Hematopoietic multipotent progenitor cell treated with erythropoietin and hydrocortisone succinate and interleukin-3 and kit ligand, for 15 days (in vitro differentiated cells): ENCODE measurements at places on chromosomes 12 and 14.

- DNase-seq = no peak
Measured at GRCh38 chr12:49305762-49306510, 11.0 kb downstream of the PRPH start.

GRCh38 chr14:63460680-63461369 is 82.4 kb downstream of the PPP2R5E start:
- peak; percentile 65 for DNase-seq

DNA sequence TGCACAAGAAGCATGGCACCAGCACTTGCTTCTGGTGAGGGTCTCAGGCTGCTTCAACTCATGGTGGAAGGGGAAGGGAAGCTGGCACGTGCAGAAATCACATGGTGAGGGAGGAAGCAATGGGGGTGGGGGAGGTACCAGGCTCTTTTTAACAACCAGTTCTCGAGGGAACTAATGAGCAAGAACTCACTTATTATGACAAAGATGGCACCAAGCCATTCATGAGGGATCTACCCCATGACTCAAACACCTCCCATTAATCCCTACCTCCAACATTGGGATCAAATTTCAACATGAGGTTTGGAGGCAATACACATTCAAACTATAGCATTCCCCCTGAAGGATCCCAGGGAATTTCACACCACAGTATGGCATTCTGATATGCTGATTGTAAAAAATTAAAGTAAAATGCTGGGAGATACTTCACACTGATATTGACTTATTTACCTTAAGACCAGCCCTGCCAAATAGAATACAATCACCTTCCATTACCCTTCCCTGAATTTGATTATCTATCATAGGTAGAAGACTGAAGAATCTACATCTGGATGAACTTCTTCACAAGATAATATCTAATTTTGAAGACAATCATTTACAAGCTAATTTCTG is 201.7 kb upstream of the PLXNC1 start:
- no peak for DNase-seq

DNA sequence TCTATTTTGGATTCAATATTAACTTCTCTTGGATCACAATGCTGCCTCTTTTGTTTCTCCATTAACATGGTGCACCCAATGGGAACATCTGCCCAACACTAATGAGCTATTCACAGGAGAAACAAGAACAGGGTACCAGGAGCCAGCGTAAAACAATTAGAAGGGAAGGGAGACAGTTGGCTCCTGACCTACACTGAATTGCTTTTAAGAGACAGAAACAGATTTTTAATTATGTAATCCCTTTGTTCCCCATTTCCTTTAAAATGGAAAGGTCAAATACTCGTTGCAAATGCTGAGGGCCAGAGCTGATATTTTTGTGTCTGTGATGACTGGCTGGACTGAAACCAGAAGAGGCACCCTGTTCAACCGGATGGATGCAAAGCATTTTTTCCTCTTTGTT is 108.3 kb downstream of the SEC23A start:
- DNase-seq = no peak

DNA sequence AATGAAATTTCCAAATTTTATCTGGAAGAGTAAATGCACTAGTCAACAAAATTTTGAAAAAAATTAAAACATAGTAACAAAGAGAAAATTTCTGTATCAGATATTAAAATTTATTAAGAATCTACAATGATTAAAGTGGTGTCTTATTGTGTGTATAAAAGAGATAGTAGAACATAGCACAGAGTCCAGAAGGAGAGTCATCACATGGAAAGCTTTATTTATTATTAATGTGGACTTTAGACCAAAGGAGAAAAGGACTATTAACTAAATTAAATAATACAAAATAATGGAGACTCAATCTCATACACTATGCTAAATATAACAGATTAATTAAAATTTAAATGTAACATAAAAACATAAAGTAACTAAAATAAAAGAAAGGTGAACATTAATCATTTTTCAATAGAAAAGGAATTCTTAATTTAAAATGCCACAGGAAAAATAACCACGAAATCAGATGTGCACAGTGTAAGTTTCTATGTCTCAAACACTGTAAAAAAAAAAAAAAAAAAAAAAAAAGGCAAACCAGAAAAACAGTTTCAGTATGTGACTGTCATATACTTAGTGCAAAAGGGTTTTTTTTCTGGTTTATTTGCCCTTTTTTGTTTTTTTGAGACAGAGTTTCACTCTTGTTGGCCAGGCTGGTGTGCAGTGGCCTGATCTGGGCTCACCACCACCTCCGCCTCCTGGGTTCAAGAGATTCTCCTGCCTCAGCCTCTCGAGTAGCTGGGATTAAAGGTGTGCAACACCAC is 95.4 kb downstream of the MYF5 start:
- DNase-seq = no peak

GRCh38 chr14:91316761-91317160 is 72.3 kb upstream of the GPR68 start:
- DNase-seq = no peak

DNA sequence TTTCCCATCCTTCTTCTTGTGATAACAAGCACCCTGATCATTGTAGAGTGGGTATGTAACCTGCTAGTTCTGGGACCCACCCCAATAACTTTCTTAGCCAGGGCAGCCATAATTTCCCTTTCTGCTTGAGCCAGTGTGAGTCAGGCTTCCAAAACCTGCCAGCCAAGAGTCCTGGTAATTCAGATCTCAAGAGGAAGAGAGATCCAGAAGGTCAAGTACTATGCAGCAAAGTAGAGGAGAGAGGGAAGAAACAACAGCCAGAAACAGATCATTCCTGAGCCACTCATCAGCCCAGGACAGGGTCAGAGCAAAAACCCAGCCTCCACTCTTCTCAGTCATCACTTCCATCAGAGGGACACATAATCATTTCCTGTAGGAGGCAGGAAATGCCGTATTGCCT is 182.0 kb downstream of the DICER1 start:
- no peak for DNase-seq

- DNase-seq = no peak
Measured at GRCh38 chr12:52130711-52131110, 51.2 kb downstream of the SMIM41 start.

DNA sequence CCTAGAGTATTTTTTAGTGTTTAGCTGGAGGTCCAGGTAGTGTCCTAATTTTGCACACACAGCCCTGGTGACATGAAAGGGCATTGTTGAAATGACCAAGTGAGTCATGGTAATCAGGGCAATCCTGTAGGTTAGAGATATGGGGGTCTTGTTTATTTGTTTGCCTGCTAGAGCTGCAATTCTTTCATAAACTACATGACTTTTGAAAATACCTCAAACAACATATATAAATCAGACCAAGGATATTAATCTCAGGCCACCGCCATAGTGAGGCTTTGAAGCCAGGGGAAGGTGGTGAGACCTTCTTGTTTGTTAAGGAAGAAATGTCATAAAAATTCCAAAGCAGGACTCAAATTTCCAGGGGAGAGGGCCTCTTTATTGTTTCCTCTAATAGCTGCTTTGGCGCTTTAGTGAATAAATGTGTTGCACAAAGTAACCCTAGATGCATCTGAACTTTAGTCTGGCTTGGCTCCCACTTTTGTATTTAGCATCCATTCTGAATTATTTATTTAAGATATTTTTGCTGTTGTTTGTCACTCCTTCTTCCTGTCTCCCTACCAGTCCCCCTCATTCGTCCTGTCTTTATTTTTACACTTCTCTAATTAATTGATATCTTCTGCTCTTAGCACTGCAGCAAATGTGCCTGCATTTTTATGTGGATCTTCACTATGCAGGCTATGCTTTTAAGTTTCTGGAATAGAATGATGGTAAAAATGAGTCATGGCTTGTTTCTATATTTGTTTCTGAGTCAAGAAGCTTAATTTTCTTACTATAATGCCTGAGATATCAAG is 430.3 kb downstream of the RAD51B start:
- no peak for DNase-seq

DNA sequence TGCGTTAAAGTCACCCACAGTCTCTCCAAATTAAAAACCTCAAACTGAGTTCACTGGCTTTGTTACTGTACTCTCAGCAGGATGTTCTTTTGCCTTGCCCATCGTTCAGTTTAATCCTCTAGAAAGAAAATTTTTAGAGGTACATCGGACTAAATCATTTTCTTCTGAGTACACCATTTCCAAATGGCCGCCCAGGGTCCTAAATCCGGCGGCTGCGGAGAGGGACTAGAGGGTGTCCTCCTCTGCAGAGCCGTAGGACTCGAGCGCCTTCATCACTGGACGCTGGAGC is 1.4 kb downstream of the LIN7A start:
- DNase-seq = no peak

DNA sequence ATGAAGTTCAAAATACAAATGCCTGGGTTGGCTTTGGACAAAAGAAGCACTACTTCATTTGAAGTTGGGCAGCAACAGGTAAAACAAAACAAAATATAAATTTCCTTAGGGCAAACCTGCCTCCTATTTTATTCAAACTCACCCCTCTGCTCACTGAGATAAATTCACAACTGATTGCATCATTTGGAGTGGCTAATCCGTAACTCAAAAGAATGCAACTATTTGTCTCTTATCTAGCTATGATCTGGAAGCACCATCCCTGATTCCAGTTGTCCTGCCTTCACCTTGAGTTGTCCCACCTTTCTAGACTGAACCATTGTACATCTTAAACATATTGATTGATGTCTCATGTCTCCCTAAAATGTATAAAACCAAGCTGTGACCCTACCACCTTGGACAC is 145.0 kb downstream of the CCER1 start:
- DNase-seq = no peak

DNA sequence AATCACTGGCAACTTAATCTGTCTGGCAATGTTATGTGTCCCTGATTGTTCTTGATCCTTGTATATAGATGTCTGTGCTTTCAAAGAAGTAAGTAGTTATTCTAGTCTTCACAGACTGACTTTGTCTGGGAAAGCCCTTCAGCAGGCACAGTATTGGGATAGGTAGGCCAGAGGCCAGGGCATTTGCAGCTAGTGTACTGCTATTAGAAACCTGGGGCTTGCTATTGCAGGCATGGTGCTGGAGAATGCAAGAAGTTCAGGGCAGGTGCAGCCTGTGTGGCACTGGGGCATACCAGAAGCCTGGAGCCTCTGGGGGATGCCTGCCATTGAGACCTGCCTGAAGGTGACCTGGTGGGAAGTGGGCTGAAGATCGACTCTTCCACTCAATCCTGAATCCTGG is 96.3 kb downstream of the TMTC3 start:
- no peak for DNase-seq

DNA sequence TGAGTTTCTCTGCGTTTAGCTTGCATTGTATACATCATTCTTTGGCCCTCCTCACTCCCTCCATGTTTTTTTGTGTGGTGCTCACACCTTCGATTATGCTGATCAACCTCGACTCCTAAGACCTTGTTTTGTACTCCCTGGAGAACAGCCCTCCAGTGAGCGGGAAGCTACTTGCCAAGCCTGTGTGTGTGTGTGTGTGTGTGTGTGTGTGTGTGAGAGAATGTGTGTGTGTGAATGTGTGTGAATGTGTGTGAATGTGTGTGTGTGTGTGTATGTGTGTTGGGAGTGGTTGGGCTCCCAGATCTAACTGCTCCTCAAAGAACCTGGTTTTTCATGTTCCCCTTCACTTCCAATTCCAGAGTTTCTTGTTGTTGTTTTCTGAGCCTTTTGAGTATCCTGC is 6.0 kb downstream of the NYNRIN start:
- DNase-seq = no peak

- no peak for DNase-seq
Measured at GRCh38 chr12:89307474-89308253, 44.6 kb downstream of the DUSP6 start.

DNA sequence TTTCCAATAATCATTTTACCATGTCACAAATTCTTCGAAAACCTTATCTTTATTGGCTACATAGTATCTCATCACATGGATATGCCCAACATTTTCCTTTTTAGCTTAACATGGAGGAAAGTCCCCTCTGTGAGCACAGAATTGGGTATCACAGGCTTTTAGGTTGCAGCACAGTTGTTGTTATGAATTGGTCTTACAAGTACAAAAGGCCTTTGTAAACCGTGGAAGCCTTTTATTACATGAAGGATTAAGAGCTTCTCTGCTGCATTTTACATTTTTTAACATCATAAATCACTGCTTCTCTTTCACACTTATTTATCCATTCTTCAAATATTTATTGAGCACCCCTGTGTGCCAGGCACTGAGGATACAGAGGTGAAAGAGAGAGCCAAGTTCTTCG is 26.2 kb downstream of the UBE3B start:
- no peak for DNase-seq

DNA sequence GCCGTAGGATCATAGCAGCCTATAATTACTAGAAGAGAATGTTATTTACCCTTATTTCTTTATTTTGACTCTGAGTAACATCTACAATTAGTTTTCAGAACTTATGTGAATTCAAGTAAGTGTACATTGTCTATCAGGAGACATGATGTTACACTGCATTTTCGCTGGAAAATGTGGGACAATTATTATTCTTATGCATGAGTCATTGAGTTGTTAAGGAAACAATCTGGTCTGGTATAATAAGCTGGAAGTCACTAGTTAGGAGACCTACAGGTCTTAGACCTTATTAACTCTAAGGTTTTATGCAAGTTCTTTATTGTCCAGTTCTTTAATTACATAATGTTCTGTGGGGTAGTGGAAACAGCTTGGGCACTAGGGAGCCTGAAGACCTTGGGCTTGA is 5.8 kb downstream of the KTN1 start:
- DNase-seq = no peak

DNA sequence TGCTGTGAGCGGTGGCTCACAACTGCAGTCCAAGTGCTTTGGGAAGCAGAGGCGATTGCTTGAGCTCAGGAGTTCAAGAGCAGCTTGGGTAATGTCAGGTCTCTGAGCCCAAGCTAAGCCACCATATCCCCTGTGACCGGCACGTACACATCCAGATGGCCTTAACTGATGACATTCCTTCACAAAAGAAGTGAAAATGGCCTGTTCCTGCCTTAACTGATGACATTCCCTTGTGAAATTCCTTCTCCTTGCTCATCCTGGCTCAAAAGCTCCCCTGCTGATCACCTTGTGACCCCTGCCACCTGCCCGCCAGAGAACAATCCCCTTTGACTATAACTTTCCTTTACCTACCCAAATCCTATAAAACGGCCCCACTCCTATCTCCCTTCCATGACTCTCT is 48.6 kb downstream of the SLC25A47 start:
- no peak for DNase-seq

DNA sequence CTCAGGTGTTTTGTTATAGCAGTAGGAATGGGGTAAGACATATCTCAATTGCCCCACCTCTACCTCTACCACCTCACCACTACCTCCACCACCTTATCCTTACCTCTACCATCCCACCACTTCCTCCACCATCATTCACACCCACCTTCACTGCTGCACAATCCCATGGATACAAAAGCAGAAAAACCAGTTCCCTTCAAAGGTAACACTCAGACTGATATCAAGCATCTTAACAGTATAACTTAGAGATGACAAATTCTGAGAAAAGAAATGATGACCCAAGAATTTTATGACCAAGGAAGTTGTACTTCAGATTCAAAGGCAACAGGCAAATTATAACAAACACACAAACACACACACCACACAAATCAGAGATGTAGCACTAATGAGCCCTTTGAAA is 189.4 kb downstream of the NUAK1 start:
- no peak for DNase-seq

GRCh38 chr12:77610446-77610845 is 220.2 kb upstream of the NAV3 start:
- DNase-seq = no peak
